ENCODE measurements at places on chromosomes 1 and 21. TPM values are rescaled to one million over a fixed set of nuclear protein-coding genes. Genes with fewer than 3 reads are reported as not detected.
A peak's percentile ranks its signal among the peaks of the same experiment; 100 is the strongest.

GRCh38 chr1:155003766-155004351 lies 1.3 kb downstream of the ZBTB7B start:
- DNase-seq: no peak
- H3K36me3 ChIP-seq: peaks cover 6% of the 10 kb centered on the region
- H3K27ac ChIP-seq: peak overlapping the region; percentile 90
- H3K4me3 ChIP-seq: peak overlapping the region; percentile 86
- H3K4me1 ChIP-seq: peaks cover 49% of the 10 kb centered on the region

The SPAG17 gene
- total RNA-seq: not detected

DNA sequence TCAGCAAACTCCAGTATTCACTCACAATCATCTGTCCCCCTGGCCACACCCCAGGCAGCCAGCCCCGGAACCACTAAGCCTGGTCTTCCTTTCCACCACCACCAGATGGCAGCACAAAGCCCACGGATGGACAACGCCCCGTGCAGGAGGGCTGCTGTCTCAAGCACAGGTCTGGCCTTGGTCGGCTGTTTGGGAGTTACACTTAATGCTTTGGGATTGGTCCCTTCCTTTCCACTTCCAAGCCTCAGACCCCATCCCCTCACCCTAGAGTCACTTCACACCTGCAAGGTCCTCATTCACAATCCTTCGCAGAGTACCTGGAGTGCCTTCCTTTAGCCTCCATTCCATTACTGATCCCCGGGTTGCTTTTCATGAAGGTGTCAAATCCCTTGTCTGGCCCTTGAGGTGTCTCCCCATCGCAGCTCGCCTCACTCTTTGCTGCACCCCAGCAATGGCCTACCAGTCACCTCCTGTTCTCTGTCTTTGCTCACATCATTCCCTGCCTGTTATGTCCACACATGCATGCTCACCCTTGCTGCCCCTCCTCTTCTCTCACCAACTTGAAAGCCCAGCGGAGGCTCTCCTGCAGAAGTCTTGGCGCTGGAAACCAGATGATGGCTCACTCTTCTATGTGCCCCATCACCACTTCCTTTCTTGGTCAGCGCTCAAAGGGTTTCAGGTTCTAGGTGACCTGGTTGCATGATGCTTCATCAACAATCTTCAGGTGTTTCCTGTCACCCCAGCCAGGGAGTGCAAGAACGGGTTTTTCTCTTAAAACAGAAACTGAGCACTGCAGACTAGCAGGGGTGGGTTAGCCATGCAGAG lies 24.9 kb upstream of the KCNA2 start:
- peaks cover 41% of the 10 kb centered on the region for H3K4me1 ChIP-seq
- H3K27ac ChIP-seq: no peak overlapping the region
- H3K4me3 ChIP-seq: no peak overlapping the region
- H3K36me3 ChIP-seq: peaks cover 2% of the 10 kb centered on the region
- no peaks in the 10 kb centered on the region for H3K27me3 ChIP-seq

The FGGY gene
- total RNA-seq: 9.7 TPM

The TEX38 gene
- not detected for total RNA-seq

All from activated naive CD8-positive, alpha-beta T cell treated with anti-CD3 and anti-CD28 coated beads for 36 hours (primary cell).